Renal pelvis (tissue), 12 donors: ENCODE measurements at places on chromosomes 2 and 18.

GRCh38 chr2:167697948-167698347, 549.4 kb downstream of the STK39 start:
- no peak for DNase-seq

DNA sequence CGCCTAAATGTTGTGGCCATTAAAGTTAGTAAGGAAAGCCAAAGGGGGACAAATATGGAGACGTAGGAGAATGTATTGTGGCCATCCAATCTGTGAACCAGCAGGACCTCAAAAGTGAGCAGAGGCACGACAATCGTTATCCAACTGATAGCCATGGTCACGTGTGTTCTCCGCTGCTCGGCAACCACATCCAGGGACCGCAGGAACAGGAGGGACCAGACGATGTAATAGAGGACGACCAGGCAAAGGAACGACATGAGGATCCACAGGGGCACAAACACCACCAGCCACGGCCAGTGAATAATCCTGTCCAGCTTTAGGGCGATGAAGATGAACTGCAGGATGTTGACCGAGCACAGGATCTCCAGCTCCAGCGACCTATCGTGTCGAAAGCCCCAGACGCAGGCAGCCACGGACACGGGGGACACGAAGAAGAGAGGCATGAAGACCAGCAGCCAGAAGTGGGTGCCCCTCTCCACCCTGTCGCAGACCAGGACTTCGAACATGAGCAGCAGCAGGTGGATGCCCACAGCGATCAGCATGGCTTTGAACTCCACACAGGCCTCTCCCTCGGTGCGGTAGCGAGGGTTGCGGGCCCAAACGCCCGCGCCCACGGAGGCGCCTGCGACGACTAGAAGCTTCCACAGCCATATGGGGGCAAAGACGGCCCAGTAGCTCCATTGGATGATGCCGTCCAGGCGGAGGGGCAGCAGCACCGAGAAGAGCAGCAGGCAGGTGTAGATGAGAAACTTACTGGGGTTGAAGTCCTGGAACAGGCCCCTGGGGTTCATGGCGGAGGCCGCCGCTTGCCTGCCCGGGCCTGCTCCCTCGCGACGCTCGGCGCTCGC, 790 bp downstream of the TMEM185B start:
- DNase-seq: no peak

- DNase-seq: no peak
Observed at GRCh38 chr2:529424-529823, 147.8 kb downstream of the TMEM18 start.

GRCh38 chr18:77140439-77141109, 8.0 kb upstream of the MBP start:
- DNase-seq: no peak

DNA sequence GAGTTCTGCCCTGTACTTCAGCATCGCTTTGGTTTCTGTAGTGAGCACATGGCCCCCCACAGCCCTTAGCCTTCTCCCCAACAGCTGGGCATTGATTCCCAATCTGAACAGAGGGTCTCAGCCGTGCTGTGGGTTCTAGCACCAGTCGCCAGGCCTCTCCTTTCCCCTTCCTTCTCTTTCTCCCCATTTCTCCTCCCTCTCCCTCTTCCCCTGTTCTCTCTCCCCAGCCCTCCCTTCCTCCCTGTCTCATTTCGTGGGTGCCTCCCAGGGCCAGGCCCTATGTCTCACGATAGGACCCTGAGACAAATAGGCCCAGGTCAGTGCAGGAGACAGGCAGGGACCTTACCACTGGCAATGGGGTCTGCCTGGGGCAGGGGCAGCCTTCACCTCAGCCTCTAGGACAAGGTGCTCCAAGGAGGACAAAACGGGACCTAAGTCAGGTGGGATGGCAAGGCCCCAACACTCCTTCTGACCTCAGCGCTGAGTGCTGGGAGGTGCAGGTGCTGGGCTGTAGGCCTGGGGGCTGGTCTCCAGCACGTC, 143.4 kb upstream of the GPC1 start:
- DNase-seq: no peak

DNA sequence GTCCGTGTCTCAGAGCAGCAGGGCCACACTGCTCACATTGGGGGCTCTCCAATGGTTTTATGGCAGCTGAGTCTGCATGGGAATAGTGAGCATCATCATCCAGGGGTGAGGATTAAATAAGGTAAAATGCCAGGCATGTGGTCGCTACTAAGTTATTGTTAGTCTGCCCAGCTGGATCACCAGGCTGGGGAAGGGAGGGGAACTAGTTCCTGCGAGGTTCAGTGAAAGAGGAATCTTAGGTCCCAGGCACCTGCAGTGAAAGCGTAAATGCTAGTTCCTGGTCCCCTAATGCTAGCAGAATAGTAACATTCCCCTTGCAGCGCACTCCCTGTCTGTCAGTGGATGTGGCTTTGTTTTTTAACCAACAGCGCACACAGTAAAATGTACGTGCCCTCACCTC, 60.1 kb downstream of the ARHGEF4 start:
- DNase-seq: no peak

- DNase-seq: peak; percentile 72
Observed at GRCh38 chr2:223837287-223838061, at the start of gene AP1S3. Gene AP1S3, minus strand, starts transcription at chr2:223837582. Its CDS starts 132 bp downstream, at chr2:223837450.

- DNase-seq: no peak
Observed at GRCh38 chr18:5104246-5104645, 92.8 kb downstream of the AKAIN1 start.

- DNase-seq: no peak
Observed at GRCh38 chr18:5986257-5986931, 91.1 kb upstream of the TMEM200C start.

- no peak for DNase-seq
Observed at GRCh38 chr2:20568501-20569463, 82.1 kb downstream of the HS1BP3 start.

DNA sequence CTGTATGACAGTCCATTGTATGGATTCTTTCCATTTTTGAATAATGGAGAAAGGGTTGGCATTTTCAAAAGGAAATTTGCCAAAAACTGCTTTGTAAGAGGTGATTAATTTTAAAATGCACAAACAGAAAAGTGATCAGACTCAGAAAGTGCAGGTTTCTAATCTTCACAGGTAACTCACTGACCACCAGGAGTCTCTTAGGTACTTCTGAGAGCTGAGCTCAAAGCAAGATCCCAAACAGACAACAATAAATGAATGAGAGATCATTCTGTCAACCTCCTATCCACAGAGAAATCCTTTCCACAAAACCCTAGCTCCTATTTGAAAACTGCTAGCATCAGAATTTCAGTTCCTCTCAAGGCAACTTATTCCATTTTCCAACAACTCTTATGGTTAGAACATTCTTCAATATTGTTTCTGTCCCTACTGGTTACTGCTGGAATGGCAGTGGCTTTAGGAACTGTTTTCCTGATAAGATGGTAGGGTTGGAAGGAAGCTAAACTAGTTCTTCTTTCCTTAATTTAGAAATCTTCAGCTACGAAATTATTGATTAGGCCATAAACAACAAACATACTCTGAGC, 20.6 kb upstream of the HAAO start:
- no peak for DNase-seq

DNA sequence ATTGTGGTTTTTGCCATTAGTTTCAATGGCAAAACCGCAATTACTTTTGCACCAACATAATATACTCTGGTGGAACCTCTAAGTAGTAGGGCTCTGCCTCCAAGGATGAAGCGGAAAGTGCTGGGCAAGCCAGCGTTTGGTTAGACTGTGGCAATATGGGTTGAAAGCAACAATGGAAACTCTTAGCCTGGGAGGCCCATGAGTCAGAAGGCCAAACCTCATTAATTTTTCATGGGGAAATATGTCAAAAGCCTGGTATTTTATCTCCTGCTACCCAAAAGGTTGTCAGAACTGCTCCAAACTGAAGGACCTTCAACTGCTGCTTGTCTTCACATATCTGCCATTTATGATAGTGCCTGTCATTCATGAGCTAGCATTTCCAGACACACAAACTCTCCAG, 179.1 kb upstream of the CYP26B1 start:
- no peak for DNase-seq

- no peak for DNase-seq
Observed at GRCh38 chr2:146444085-146444484, 1400.7 kb upstream of the ACVR2A start.

- no peak for DNase-seq
Observed at GRCh38 chr2:37287966-37288365, 36.7 kb downstream of the PRKD3 start.

DNA sequence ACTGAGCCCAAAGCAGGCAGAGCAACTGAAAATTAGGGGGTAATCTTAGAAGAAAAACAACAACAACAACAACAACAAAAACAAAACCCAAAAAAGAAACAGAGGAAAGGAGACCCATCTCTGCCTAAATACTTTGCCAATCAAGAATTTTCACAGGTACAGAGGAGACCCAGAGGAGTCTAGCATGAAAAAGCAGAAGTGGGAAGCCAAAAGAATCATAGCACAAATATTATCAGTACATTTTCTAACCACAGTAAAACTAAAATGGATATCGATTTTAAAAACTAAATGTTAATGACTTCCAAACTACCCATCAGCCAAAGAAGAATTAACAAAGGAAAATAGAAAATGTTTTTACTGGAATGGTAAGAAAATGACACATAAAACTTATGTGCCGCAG, 148.1 kb downstream of the BAZ2B start:
- no peak for DNase-seq

DNA sequence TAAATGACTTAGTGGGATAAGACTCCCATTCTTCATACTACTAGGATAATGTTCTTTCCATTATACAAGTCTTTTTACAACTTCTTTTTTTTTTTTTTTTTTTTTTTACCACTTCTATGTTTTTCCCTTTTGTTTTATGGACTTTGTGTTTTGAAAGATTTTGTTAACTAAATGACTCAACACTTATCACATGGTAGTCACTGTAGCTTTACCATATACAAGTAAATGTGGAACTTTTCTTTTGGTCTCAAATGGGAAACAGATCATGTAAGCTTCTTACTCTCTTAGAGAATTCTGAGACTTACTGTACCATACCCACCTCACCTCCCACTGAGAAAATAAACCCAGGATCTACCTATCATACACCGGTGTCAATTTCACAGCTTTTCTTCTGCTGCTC, 590.3 kb upstream of the CDH2 start:
- DNase-seq: no peak

GRCh38 chr2:102801858-102802699, 40.2 kb downstream of the TMEM182 start:
- DNase-seq: no peak

- DNase-seq: no peak
Observed at GRCh38 chr2:76387294-76387693, 676.6 kb upstream of the GCFC2 start.

DNA sequence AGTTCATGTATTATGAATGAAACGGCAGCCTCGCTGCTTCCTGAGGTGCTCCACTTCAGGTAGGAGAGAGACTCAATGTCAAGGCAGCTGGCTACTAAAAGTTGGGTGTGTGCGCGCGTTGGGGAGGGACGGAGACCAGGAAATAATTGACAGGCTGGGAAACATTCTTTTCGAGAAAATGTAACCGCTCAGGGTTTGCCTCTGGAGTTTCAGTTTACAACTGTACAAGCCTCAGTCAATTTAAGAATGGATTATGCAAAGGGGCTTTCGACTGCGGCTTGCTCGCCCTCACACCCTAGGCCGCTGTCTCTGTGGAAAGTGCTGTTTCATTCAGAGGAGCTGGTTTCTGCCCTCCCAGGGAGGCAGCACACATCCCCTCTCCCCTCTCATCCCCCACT, 4.4 kb upstream of the SPRED2 start:
- DNase-seq: no peak

- DNase-seq: no peak
Observed at GRCh38 chr2:241774419-241775222, 2.0 kb upstream of the GAL3ST2 start.

- DNase-seq: no peak
Observed at GRCh38 chr2:8148260-8149006, 533.4 kb upstream of the ID2 start.

GRCh38 chr2:157792335-157793052, 83.6 kb downstream of the ACVR1 start:
- DNase-seq: no peak

DNA sequence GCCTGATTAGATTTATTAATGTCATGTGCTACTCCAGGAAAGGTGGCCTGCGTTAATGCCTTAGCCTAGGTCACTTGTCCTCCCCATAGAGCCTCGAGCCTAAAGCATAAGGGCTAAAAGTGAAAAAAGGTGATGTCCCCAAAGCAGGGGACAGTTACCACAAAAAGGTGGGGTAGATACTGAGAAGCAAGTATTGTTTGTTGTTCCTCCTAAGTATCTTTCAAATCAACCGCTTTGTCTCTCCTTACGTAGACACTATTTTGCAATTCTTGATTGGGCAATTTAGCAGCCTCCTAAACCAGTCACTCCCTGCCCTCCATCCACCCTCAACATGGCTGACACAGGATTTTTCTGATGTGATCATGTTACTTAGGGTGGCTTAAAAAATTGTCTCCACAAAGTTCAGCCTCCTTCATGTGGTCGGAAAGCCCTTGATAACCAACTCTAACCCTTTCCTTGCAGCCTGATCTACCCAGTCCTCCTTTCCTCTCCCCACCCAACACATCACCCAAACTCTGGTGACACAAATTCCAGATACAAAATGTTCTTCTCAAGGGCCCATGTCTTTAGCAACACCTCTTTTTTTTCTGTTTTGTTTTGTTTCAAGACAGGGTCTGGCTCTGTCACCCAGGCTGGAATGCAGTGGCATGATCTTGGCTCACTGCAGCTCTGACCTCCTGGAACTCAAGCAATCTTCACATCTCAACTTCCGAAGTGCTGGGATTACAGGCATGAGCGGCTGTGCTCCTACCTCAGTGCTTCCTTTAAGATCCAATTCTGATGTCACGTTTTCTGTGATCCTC, 6.9 kb downstream of the INHA start:
- no peak for DNase-seq

DNA sequence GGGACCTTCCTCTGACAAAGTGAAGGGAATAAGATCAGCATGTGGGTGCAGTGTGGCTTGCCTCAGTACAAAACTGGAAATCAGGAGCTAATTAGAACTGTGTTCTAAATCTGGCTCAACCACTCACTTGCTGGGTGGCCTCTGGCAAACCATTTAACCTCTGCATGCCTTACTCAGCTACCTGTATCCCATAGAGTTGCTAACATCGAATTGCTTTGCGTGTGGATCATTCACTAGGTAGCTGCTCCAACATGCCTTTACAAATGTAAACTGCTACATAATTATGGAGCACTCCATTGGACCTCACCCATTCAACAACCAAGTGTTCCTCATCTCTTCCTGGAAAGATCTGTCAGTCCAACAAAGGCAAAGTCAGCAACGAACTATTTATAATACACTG, 19.0 kb downstream of the PLEKHM3 start:
- DNase-seq: no peak

GRCh38 chr2:240822280-240822847, 2.3 kb upstream of the KIF1A start:
- no peak for DNase-seq

- DNase-seq: no peak
Observed at GRCh38 chr18:23591011-23591410, 4.7 kb upstream of the NPC1 start.

GRCh38 chr2:119549241-119549640, 5.0 kb downstream of the CFAP221 start:
- no peak for DNase-seq
